Activated CD4-positive, CD25-positive, alpha-beta regulatory T cell (primary cell): ENCODE measurements at places on chromosomes 16 and 17.

DNA sequence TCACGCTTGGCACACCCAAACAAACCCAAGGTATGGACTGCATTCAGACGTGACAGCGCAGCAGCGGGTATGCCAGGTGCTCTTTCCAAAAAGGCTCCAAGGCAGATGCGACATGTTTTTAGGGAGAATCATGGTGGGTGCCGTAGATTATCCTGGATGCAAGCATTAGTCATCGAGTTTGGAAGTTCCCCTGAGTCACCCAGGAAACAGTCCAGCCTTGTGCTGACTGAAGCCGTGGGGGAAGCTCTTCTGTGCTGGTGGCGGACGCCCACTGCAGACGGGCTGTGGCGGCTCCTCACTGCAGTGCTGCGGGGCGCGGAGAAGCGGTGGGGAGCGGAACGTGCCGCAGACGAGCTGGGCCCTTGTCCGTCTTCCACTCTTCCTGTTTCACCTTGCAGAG is 13.9 kb downstream of the JPT2 start:
- DNase-seq: no peak

DNA sequence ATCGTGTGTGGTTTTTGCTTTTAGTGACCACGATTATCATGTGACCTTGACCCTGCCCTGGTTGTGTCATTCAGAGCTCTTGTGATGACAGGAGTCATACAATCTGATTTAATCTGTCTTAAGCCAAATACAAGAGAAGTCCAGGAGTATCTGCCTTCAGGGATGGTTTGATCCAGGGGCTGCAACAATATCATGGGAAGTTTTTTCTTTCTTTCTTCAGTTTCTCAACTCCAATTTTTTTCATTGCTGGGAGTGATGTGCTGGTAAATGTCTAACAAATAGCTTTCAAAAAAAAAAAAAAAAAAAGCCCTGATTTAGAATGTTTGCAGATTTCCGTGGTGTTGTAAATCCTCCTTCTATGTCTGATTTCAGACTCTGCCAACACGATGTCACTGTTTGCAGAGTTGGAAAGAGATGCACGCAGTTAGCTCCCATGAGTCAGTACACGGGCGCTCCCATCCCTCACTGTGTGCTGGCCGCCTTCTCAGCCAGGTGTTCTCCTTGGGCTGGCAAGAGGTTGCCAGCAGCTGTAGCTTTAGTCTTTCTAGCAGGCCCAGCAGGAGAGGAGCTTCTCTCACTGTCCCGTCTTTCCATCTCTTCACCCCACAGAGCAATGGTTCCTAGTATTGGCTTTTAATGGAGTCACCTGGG is 229.7 kb downstream of the SNX29 start:
- DNase-seq: no peak

DNA sequence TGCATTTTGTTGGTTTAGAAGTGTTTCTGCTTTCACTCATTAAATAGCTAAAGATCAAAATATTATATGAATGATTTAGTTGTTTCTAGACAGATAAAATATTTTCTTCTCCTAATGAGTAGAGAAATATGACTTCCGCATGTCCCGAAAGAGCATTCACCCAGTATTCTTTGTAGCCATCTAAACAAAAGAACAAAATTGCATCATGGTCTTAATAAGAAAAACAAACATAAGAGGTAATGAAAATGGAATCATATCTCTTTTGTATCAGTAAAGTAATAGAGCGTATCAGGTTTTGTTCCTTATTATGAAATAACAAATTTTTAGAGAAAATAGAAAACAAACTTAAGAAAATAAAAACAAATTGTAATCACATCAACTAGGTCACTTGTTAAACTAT is 16.1 kb upstream of the KCNJ2 start:
- no peak for DNase-seq

- DNase-seq: no peak
Measured at GRCh38 chr16:1008085-1008484, 26.5 kb downstream of the SOX8 start.

DNA sequence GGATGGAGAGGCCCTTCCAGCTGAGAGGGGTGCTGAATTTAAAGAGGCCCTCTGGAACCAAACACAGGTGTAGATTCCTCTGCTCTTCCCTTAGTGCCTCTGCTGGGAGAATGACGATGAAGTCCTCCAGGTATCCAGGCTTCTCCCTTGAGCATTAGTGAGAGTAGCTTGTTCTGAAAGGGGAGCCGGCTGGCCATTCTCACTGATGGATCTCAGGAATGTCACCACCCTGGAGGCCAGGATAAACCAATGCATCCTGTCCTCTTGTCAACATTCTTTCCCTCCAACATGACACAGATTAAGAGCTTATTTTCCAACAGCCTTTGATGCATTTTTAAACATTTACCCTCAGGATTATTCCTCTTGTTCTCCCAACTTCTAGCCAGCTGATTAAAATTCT is 325.5 kb downstream of the CA10 start:
- no peak for DNase-seq
